ENCODE measurements at places on chromosomes 4 and X.
A peak's percentile ranks its signal among the peaks of the same experiment; 100 is the strongest.

- DNase-seq, result peak; percentile 34
These were observed 56.6 kb upstream of the TMEM184C start for GRCh38 chr4:147560625-147561024.

- DNase-seq, result no peak
These were observed 277.7 kb upstream of the CLNK start for GRCh38 chr4:10962246-10962645.

- peak; percentile 52 for DNase-seq
These were observed 1.1 kb downstream of the NAA10 start for GRCh38 chrX:153933748-153934147.

DNA sequence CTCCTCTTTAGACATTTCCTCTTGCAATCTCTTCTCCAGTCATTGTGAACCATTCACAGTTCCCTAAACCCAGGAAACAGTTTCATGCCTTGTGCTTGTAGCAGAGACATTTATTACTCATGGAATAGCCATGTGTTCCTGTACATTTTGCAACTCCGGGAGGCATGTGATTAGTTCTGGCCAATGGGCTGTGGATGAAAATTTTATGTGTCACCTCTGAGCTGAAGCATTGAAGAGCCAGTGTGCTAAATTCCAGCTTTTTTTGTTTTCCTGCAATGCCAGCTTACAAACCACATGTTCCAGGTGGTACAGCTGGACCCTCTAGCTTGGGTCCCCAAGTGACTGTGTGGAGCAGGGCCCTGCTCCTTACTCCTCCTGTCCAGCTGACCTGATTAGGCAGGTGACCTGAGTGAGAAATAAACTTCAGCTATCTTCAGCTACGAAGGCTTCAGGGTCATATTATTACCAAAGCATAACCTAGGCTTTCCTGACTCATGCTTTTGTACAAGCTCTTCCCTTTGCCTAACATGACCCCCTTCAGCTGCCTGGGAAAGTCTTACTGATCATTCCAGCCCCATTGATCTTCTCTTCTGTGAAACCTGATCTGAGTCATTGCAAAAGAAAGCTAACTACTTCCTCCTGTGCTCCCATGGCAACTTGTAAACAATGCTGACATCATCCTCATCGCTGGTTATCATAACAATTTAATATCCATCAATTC lies 200.4 kb downstream of the PTTG2 start:
- peak; percentile 99 for DNase-seq

- DNase-seq, result no peak
These were observed 960.3 kb downstream of the C4orf33 start for GRCh38 chr4:130056286-130056685.

DNA sequence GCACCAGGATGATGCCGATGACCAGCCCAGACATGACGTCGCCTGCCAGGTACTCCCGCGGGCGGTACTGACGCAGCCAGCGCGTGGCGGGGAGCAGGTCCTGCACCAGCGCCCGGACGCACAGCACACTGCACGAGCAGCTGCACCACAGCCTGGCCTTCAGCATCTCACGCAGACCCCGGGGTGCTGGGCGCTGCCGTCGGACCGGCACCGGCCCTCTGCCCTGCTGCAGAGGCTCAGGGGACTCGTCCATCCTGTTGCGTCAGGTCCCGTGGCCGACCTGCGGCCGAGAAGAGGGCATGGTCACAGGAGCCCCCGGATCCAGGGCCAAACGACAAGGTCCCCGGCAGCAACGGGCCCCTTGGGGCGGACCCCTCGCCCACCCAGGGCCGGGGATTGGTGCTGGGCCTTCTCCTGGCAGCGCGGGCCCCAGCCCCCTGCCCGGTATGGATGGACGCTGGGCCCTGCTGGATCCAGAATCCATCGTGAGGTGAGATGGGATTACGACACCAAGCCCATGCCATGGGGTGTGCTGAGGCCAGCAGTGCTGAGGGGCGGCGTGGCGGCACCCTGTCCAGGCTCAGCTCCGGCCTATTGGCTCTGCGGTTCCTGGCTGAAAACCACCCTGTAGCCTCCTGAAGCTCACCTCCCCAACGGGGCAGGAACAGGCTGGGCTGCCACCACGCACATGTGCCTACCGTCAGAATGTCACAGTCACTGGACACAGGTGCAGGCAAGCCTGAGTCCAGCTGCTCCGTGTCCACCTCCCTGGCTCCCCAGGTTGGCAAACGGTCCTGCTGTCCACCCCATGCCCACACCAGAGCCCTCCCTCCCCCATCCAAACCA lies 1.5 kb downstream of the SLC26A1 start:
- DNase-seq, result no peak

DNA sequence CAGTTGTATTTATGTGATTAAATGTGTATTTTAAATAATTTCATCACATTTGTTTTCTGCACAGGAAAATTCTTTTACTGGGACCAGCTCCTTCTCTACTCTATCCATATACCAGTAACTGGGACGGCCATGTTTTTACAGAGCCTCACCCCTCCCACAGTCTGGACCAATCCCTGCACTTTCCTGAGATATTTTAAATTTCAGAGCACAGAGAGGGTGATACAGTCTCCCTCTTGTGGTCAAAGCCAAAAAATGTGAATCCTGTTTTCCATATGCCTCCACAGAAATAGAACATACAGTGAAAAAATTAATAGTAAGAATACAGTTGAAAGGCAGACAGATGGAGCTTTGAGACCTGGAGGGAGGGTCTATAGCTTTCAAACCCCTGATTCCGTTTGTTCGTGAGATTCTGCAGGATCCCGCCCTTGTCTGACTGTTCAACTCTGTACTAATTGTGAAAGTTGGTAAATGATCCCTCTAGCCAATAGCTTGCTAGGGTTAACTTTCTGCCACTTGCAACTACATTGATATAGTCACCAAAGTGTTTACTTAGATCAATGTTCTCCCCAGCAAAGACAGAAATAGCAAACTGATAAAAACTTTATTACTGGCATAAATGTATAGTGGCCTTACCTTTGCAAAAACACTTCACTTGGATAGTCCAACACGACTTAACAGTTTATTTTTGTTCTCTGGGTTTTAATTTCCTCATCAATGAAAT lies 172.2 kb downstream of the PPARGC1A start:
- DNase-seq, result peak; percentile 14

- no peak for DNase-seq
These were observed 239.2 kb upstream of the DDX53 start for GRCh38 chrX:22760513-22761057.

GRCh38 chr4:161581262-161582230 lies 582.3 kb downstream of the FSTL5 start:
- peak; percentile 51 for DNase-seq

DNA sequence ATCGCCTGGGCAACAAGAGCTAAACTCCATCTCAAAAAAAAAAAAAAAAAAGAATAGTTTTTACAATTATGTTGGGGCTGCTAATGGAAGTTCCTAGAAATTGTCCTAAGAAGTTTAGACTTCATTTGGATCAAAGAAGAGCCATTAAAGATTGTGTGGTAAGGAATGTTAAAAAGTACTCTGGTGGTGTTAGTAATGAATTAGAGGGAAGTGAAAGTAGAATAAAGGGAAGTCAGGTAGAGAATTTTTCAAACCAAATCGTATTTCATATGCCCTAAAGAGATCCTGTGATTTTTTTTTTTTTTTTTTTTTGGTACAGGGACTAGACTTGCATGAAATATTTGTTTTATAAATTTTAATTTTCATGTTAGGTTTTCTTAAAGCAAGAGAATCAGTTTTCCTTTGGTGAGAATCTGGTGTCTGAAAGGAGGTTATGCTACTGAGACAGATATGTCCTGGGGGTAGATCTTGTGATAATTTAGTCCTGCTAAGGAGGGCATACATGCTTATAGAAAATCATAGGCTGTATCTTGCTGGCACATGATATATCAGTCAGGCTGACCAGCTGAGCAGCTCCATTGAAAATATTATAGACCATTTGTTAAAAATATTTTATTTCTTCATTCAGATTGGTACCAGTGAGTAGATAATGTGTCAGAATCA lies 10.7 kb downstream of the SEC24B start:
- no peak for DNase-seq

- DNase-seq, result peak; percentile 86
These were observed 170.0 kb downstream of the SMIM20 start for GRCh38 chr4:26083987-26084386.

DNA sequence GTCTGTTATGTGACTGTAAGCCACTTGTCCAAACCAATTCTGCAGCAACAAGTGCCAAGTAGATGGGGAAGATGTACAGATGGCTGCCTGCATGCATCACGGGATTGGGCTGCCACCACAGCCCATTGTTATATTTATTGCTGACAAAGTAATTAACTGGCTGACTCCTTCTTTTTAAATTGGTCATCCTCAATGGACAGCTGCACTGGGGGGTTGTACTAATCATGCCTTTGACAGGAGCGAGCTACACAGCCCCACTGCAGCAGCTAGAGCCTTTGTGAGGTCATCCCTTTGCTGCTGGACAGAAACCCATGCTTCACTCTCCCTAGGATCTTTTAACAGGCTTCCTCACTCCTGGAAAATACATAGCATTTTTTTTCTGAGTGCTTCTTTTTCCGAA lies 146.7 kb upstream of the CXXC4 start:
- no peak for DNase-seq

DNA sequence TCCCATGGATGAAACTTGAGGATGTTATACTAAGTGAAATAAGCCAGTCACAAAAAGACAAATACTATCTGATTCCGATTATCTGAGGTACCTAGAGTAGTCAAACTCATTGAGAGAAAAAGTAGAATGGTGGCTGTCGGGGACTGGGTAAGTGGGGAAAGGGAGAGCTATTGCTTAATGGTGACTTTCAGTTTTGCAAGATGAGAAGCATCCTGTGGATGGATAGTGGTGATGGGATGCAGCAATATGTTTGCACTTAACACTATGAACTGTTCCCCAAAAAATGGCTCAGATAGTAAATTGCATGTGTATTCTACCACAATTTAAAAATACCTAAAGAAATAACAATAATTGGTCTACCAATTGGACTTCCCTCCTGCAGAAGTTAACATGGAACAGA lies 181.5 kb downstream of the SHROOM3 start:
- peak; percentile 39 for DNase-seq

DNA sequence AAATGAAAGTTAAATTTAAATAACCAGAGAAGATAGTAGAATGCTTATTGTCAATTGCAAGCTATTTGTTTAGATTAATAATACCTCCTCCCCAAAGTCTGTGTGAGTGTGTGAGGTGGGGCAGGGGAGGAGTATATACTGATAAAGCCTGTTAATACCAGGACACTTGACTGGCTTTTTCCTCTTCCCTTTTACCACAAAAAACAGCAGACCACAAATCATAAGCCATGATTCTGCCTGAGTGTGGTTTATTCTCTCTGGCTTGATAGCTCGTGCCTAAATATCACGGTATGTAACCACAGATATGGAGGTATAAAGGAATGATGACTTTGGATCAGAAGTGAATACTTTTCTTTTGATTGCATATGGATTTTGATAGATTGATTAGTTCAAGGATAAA lies 21.9 kb upstream of the SCRG1 start:
- no peak for DNase-seq

GRCh38 chrX:86349115-86349514 lies 200.9 kb downstream of the DACH2 start:
- DNase-seq, result no peak

DNA sequence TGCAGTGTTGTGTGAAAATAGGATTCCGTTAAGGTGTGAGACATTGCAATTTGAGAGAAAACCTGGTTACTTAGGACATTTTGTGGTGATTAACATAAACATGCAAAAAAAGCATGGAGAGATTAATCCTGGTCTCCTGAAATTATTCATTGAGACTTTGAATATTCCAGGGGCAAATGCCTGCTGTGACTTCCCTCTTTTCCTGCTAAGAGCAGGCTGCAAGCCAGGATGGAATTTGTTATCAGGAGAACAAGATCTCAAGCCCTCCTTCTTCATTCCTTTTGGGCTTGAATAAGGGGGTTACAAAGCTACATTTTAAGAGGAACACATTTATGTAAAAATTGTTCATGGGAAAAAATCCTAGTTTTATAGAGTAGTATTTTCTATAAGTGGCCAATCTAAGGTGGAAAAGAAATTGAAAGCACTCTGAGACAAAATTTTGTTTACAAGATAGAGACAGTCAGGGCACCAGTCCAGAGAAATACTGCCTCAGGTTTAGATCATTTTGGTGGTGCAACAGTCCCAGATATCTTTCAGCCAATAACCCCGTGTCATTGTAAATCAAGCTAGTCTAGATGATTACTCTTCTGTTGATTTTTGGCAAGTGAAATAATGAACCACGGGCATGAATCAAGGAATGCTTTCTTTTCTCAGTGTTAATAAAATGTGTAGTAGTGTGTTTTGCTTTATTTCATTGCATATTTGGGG lies 1528.3 kb upstream of the AGA start:
- no peak for DNase-seq

- peak; percentile 29 for DNase-seq
These were observed 56.5 kb downstream of the BMPR1B start for GRCh38 chr4:94814237-94814636.

DNA sequence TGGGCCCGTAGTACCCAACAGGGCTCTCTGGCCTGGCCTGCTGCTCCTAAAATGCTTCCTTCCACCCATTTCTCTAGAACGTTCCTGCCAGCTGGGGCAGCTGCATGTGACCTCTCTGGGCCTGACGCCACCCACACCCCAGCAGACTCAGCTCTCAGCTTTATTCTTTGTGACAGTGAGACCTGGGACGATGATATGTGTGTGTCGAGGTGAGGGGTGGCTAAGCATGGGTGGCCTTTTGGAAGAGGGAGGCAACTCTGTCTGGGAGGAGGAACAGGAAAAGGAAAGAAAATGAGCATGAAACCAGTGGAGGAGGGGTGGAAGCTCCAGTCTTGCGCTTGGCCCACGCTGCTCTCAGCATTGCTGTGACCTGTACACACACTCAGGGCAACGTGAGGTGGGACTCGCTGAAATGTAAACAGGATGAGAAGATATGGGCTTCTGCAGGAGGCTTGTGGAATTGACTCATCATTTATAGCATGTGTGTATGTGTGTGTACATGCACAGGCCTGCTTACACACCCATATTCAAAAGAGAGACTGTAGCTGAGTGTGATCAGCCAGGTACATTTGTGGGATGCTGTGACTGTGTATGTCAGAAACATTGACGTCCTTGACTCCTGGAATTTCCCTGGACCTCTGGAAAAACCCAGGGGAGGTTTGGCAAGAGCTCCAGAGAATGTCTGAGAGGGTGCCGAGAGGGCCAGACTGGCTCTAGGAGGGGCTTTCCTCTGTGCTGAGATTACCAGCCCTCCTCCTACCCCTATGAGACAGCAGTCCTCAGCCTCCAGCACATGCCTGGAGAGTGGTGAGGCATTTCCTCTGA lies 137.9 kb downstream of the PJA1 start:
- no peak for DNase-seq

- no peak for DNase-seq
These were observed 168.4 kb upstream of the NHS start for GRCh38 chrX:17206584-17206983.

Data from AG10803 (cell line).